ENCODE measurements at places on chromosomes 3 and 15. TPM values are rescaled to one million over a fixed set of nuclear protein-coding genes. Genes with fewer than 3 reads are reported as not detected.

DNA sequence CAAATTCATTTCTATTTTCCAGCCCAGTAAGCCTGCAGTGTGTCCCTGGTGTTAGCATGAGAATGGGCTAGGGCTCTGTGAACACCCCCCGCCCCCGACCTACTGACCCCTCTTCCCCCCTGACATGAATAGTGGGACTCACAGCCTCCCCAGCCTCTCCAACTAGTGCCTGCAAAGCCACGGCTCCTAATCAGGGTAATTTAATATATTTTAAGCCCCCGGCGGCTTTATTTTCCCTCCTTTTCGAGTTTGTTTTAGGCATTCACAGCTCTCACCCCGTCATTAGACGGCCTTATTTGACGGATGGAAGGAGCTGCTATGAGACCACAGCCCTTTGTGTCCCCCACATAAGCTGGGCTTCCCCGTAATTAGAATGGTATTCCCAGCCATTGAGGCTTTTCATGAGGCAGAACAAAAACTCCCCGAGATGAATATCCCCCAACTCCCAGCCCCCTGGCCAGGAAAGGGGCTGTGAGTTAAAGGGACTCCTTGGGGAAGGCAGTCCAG lies 78.3 kb upstream of the POLG start:
- no peak for DNase-seq

GRCh38 chr3:171838218-171838720 lies 4.9 kb upstream of the TMEM212 start:
- DNase-seq: no peak

DNA sequence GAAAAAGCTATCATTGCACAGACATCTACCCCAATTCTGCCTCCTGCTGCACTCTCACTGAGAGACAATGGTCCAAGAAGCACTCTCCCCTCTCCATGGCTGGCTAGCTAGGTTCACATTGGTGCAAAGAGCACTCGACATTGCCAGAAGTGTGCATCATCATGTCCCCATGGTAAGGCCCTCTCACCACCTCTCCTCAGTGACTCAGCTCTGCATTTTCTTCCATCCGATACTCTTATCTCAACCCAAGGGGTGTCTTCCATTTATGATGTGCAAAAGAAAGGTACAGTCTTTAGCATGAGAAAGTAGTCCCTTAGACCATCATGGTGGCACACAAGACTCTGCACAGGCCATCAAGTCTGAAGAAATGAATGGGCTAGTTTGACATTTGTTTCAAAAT lies 14.0 kb downstream of the RPSA start:
- DNase-seq: no peak

DNA sequence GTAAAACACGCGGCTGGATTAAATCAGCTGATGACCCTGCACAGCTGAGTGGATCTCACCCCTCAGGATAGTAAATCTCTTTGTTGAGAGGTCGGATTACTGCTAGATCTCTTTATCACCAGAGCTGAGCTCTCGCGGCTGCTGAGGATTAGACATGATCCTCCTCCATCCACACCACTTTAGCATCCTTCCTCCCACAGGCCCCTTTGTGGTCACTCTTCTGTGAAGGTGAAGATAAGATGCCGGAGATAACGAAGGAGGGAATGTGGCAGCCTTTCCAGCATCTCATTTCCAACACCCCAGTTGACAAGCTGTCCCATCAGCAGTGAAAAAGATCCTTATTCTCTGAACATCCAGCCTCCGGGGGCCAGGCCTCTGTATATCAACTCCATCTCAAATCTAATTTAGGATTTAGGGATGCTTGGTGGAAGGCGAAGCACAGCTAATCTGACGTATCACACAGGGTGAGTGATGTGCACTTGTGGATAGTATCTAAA lies 47.5 kb upstream of the SELENOK start:
- no peak for DNase-seq

GRCh38 chr3:120198305-120198878 lies 86.6 kb downstream of the GPR156 start:
- DNase-seq: peak; percentile 32

DNA sequence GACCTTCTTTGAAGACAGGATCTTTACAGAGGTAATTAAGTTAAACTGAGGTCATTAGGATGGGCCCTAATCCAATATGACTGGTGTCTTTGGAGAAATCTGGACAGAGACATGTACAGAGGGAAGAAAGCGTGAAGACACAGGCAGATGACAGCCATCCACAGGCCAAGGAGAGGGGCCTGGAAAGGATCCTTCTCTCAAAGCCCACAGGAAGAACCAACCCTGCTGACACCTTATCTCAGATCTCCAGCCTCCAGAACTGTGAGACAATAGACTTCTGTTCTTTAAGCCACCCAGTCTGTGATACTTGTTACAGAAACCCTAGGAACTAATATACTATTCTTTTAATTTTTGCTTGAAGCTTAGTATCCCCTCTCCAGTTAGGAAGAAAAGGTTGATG lies 74.2 kb downstream of the WDR76 start:
- no peak for DNase-seq

DNA sequence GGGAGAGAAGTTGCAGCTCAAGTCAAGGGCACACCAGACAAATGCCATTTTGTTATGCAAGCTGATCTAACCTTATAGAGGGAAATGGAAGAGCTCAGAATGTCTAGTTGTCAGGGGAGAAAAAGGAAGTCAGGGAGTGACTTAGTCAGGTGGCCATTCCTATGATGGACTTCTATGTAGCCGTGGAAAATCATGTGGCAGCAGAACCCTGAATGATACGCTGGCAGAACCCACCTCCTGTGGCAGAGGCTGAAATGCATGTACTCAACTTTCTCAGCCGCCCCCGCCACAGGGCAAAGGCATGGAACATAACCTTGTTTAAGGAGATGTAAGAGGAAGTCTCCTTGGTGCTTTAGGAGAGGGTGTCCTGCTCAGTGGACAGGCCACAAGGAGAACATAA lies 37.7 kb upstream of the PARL start:
- DNase-seq: no peak

DNA sequence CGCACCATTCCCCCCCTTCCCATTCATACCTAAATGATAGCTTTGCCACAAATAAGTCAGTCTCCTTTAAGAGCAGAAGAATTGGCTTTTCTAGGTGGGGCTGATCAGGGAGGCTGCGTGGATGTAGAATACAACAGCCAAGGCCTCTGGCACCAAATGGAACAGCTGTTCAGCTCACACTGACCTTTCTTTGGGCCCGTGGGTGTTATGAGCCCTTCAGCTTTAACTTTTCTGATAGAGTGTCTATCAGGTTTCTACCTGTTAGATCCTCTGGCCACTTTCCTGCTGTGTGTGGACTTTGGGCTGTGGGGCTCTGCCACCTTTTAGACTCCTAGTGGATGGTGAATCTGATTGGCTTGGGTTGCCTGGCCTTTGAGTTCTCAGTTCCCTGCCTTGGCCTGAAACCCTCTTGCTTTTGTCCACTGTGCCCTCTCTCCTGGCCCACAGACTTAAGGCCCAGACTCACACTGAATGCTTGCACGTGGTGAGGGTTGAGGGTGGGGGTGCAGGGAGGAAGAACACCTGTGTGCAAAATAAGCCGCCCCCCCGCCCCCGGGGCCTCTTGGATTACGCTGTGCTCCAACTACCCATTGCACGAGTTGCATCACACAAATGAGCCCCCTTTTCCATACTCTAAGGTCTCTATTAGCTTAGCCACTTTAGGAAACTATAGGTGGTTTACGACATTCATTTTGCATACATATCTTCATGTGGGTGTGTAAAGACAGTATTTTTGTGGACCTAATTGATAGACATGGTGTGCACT lies 1.3 kb upstream of the RFX7 start:
- no peak for DNase-seq

GRCh38 chr3:158103081-158103886 lies 2.9 kb downstream of the SHOX2 start:
- no peak for DNase-seq

DNA sequence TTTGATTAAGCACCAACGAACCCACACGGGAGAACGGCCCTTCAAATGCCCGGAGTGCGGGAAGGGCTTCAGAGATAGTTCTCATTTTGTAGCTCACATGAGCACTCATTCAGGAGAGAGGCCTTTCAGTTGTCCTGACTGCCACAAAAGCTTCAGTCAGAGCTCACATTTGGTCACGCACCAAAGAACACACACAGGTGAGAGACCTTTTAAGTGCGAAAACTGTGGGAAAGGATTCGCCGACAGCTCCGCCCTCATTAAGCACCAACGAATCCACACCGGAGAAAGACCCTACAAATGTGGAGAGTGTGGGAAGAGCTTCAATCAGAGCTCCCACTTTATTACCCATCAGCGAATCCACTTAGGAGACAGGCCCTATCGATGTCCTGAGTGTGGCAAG lies 8.7 kb downstream of the ZNF774 start:
- no peak for DNase-seq

DNA sequence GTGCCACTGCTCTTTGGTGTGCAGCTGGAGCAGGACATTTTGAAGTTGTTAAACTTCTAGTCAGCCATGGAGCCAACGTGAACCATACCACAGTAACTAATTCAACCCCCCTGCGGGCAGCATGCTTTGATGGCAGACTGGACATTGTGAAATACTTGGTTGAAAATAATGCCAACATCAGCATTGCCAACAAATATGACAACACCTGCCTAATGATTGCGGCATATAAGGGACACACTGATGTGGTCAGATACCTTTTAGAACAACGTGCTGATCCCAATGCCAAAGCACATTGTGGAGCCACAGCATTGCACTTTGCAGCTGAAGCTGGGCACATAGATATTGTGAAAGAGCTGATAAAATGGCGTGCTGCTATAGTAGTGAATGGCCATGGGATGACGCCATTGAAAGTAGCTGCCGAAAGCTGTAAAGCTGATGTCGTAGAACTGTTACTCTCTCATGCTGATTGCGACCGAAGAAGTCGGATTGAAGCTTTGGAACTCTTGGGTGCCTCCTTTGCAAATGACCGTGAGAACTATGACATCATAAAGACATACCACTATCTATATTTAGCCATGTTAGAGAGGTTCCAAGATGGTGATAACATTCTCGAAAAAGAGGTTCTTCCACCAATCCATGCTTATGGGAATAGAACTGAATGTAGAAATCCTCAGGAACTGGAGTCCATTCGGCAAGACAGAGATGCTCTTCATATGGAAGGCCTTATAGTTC lies 12.2 kb downstream of the FEM1B start:
- DNase-seq: no peak

DNA sequence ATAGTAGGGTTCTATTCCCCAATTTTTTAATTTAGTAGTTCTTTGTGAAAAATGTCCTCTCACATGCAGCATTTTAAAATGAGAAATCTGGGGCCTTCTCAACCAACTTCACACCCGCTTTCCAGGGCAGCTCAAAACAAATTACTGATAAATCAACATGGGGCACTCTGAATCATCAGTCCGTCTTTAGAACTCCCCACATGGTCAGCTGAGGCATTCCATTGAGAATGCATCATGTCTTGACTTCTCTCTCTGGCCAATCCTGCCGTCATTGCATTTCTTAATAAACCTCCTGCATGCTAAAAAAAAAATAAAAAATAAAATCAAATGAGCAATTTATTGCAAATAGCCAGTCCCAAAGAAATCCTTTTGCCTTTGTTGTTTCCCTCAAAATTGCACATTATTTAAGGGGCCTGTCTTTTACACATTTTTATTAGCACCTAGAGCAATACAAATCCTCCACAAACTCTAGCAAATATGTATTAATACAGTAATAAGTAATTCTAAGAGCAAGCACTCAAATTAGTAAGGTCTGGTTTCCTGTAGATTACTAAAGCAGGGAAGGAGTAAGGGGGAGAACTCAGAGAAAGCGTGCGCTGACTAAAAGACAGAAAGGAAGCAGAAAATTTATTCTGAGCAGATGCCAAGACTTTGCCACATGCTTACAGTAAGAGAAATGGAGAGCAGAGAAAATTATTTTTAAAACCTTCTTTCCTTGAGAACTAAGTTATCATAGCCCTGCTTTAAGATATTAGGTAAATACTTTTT lies 175.7 kb downstream of the TNIK start:
- DNase-seq: no peak

TNK2 gene
- 17.8 TPM for total RNA-seq

GOLGA6L10 gene
- 6.4 TPM for total RNA-seq

DPPA2 gene
- not detected for total RNA-seq

HACL1 gene
- total RNA-seq: 32.2 TPM

XRN1 gene
- 64.8 TPM for total RNA-seq

PBRM1 gene
- 157 TPM for total RNA-seq

All from cerebellum (tissue), 4 donors.